ENCODE measurements at places on chromosomes 7 and 10.

- DNase-seq = peak; percentile 66
These were observed 222.0 kb upstream of the C7orf33 start for GRCh38 chr7:148368562-148368961.

DNA sequence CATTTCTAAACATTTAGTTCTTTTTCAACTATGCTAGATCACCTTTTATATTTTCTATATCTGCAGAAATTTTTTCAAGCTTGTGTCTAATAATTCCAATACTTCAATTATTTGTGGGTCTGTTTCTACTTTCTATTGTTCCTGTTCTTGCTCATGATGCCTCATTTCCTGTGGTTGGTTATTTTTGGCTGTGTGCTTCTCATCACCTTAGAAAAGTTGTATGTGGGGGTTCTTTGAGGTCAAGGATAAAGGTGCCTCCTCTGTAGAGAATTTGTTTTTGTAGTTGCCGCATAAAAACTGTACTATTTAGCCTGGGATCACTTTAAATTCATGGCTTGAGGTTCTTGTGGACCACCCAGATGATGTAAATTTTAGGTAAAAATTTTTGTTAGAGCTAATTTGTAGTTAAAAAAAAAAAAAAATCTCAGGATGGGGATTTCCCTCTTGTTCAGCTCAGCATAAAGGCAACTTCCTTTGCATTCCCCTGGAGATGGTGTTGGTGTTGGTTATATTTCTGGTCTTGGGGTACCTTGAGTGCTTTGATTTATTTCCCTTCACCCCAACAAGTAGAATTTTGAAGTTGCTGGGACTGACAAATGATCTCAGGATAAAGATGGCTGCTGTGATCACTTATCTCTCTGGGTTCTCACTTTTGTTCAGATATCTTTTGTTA, 27.0 kb upstream of the JAZF1 start:
- no peak for DNase-seq

DNA sequence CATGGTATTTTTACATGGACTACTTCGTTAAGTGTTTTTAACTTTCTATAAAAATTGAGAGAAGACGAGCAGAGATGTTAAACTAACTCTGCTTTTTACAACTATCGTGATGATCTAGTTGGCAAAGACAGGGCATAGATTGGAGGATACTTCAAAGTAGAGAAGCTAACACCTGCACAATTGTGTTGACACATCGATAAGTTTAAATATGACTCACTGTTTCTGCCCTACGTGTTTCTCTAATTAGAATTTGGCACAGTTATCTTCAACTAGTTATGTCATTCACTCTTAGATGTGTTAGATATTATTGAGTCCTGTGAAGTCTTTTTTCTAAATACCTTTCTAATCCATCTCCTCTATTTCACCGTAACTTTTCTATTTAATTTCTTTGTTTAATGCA, 68.5 kb upstream of the FERD3L start:
- no peak for DNase-seq

DNA sequence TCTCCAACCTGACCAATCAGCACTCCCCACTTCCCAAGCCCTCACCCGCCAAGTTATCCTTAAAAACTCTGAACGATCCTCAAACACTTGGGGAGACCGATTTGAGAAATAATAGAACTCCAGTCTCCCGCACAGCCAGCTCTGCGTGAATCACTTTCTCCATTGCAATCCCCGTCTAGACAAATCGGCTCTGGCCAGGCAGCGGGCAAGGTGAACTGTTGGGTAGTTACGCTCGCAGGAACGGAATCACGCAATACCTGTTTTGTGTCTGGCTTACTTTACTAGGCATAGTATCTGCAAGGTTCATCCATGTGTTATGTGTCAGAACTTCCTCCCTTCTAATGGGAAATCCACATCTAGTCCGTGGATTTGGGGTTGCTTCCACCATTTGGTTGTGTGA, 271.7 kb downstream of the ZMYND11 start:
- DNase-seq = no peak

- no peak for DNase-seq
These were observed 154.7 kb downstream of the PON1 start for GRCh38 chr7:95169678-95170077.

DNA sequence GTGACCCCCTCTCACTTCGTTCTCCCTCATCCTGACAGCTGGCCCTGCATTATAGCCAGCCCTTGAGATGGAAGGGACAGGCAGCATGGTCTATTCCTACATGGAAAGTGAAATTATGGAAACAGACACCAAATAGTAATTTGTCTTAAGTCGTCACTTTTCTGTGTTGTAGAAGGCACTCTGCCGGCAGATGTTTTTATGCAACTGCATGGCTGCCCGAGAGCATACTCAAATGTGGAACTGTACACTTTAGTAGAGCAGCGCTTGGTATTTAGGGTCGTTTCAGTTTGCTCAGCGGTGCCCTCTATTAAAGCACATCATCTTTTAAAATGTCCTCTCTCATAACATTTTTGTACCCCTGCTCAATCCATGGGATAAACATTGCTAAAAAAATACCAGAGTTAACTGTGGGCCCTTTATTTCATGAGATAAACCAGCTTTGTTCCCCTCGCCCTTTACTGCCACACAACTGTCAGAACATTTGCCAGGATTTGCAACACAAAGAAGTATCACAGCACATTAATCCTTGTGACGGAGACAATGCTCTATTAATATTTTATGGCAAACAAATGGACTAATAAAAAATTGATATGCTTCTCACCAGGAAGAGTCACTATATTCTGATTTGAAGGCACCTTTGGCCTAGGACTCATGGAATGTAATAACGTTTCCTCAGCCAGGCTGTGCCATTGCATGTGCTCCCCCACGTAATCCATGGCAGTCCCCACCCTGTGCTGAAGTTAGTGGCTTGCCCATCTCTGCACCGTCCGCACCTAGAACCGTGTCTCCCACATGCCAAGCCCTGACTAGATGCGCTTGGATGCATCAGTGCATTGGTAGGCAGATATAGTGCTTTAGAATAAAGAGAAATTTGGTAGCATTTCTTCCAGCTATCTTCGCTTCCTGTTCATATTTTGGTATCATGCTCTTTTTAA, 221.3 kb downstream of the PAXIP1 start:
- DNase-seq = no peak

GRCh38 chr7:151894111-151895007, 17.4 kb upstream of the PRKAG2 start:
- DNase-seq = no peak

DNA sequence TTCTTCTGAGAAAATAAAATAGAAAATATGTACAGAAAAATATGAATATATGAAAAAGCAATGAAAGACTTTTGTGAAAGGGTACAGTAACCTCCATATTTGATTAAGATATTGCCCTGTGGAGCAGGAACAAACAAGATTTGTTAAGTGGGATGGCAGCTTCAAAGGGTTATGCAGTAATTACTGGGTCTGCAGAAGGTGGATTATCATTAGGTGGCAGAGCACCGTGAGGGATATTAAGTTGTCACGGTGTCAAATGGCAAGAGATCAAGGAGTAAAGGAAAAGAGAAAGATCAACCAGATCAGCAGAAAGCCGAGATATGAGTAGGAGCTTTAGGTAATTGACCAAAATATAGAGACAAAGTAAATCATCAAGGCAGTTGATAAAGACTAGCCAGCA, 44.1 kb downstream of the DGKB start:
- DNase-seq = no peak

DNA sequence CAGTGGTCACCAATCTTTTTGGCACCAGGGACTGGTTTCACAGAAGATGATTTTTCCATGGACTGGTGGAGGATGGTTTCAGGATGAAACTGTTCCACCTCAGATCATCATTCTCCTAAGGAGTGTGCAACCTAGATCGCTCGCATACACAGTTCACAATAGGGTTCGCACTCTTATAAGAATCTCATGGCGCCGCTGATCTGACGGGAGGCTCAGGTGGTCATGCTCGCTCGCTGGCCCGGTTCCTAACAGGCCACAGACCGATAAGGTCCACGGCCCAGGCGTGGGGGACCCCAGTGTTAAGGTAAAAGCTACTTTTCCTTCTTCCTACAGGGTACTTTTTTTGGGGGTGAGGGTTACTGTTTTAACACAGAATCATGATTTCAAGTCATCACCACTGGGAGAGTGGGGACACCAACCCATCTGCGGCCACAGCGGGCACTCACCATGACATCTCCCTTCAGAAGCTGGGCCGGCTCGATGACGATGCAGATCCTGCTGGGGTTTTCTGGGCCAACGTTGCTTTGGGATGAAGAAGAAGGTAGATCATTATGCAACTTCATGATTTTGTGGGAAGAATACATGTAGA, 170.5 kb downstream of the TNS3 start:
- DNase-seq = no peak

- no peak for DNase-seq
These were observed 8.2 kb downstream of the LFNG start for GRCh38 chr7:2527505-2528467.

DNA sequence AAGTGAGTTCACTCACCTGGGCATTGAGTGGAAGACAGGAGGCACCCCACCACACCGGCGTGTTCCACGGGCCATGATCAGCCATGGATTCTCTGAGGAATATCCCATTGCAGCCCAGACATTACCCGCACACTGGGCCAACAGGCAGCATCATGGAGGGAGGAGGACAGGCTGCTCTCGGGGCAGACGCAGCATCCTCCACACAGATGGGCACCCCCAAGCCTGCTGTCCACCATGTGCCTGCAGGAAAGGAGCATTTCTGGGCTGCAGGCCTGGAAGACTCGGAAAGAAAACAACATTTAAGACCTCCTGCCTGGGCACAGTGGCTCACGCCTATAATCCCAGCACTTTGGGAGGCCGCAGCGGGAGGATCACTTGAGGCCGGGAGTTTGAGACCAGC, 71.0 kb upstream of the SH2B2 start:
- DNase-seq = no peak

DNA sequence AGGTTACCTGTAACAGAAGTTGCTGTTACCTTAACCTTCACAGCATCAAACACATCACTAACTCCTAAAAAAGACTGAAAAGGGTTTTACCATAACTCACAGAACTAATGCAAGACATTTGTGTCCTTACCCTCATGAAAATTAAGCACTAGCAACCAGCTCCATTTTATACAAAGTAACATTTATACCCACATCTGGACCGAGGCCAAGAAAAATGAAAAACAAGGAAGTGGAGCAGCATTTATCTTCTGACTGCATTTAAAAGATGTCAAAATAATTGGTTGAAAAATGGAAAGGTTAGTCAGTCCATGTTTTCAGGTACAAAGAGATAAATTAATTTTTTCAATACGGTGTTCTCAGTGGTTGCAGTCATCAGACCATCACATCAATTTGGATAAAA, 3.1 kb upstream of the RBP4 start:
- no peak for DNase-seq

- DNase-seq = peak; percentile 72
These were observed 10.8 kb upstream of the PYROXD2 start for GRCh38 chr10:98425511-98426352.

- DNase-seq = peak; percentile 14
These were observed 120.7 kb upstream of the PPIF start for GRCh38 chr10:79226391-79227245.

DNA sequence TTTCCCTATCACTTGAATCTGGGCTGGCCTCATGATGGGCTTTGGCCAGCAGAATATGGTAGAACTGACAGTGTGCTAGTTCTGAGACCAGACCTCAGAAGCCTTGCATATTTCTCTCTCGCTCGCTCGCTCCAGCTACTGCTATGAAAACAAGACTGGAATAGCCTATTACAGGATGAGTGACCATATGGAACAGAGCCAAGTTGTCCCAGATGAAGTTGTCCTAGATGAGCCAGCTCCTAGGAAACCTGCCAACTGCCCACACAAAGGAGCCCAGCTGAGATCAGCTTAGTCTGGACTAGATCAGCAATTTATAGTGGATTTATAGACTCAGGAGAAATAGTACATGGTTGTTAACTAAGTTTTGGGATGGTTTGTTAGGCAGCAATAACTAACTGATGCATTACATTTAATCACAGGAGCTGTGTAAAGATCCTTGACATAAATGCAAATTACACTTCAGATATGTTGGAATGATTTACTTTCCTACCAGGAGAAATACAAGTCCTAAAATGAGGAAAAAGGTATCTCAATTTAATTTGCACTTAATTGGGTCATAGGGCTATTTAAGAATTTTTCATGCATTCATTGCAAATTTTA, 6.8 kb upstream of the HECW1 start:
- DNase-seq = no peak

GRCh38 chr10:126259760-126260479, 128.4 kb downstream of the ADAM12 start:
- no peak for DNase-seq

GRCh38 chr10:88901984-88902789, 22.1 kb downstream of the STAMBPL1 start:
- no peak for DNase-seq

DNA sequence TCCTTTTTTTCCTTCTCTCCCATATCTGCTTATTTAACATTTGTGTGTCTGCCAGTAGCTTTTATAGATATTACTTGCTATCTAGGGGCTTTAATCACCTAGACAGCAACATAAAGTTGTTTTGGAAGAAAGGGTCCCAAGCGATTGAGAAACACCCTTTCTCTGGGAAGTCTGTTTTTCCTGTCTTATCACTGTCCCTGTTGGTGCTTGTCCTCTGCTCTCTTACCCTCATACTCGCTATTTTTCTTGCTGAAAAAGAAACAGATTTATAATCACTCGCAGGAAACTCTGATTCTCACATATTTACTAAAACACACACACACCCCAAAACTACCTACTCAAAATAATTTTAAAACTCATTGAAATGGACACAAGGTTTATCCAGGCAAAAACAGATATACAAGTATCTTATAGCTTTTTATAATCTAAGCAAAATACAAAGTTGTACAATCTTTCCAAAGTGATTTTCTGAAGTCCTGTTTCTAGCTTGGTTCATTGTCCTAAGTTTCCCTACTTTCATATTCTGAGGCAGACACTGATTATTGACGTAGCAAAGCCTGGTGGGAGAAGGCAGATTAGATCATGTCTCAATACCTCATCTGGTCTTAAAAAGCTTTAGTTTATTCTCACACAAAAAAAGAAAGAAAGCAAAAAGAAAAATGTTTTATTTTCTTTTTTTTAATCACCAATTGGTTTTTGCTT, 157.3 kb downstream of the CACNA2D1 start:
- no peak for DNase-seq

DNA sequence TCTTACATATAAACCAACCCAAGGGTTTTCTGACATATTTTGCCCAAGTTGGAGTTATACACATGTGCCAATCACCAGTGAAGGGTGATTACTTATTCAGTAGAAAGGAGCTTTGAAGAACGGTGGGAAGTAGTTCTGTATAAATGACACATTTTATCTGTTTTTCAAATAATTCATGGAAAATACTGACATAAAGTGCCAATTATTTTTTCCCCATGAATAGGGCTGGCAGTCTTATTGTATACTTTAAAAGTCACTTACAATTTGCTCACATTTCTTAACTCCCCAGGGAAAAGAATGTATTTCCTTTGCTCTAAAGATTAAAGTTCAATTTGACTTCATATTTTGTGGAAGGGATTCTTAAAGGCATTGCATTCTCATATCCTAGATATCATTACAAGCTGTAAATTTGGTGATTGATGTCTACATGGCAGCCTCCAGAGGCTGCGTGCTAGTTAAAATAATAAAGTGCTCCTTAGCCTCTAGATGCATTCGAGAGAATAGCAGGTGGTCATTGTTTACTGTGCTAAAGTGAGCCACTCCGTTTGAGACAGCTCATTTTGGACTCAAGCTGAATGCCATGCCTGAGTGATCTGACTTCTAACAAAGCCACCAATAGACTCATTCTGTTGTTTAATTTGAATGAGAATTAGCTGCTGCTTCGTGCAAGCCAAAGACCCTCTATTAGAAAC, 148.8 kb upstream of the NRP1 start:
- DNase-seq = peak; percentile 12
